ENCODE measurements at places on chromosomes 3 and 15.

GRCh38 chr3:47012342-47013230 lies 33.1 kb downstream of the NBEAL2 start:
- DNase-seq, result no peak

DNA sequence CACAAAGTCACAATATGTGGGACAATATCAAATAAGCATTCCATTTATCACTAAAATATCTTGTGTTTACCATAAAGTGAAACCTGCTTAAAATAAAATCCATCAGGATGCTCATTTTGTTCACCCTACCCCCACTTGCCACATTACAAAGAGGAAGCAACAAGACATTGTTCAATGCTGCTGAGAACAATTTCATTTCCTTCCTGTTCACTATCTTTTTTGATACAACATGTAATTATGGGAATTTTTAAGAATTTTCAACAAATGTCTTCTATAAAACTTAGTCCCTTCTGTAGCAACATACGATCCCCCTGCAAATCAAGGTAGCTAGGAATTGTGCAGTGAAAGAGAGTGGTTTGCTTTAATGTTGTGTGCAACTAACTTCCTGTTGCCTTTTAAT lies 34.9 kb upstream of the GPR160 start:
- DNase-seq, result no peak

DNA sequence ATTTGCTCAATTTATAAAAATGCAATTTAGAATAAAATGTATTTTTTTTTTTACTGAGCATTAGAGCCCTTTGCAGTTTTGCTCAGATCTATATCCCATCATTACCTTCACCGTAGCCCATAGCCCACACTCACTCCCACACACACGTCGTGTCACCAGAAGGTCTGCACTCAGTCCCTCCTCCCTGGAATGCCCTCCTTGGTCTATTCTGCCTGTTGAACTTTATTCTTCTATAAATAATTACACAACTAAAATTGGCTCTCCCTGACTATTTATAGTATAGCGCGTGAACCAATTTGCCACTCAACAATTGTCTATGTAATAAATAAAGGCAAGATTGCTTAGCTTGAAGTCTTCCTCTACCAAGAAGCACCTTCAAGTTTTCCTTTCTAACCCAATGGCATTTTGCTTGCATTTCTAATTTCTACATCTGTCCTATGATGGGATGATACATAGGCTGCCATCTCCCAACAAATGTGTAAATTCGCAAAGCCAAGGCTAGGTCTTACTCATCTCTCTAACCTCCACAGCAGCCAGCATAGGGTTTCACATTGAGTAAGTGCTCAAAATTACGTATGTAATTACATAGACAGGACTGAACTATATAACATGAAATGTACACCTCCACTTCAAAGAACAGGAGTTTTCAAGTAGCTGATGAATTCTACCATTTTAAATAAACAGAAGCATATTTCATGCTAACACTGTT lies 172.0 kb upstream of the HES1 start:
- no peak for DNase-seq

- no peak for DNase-seq
Observed at GRCh38 chr15:91435113-91435512, 335.1 kb downstream of the SV2B start.

DNA sequence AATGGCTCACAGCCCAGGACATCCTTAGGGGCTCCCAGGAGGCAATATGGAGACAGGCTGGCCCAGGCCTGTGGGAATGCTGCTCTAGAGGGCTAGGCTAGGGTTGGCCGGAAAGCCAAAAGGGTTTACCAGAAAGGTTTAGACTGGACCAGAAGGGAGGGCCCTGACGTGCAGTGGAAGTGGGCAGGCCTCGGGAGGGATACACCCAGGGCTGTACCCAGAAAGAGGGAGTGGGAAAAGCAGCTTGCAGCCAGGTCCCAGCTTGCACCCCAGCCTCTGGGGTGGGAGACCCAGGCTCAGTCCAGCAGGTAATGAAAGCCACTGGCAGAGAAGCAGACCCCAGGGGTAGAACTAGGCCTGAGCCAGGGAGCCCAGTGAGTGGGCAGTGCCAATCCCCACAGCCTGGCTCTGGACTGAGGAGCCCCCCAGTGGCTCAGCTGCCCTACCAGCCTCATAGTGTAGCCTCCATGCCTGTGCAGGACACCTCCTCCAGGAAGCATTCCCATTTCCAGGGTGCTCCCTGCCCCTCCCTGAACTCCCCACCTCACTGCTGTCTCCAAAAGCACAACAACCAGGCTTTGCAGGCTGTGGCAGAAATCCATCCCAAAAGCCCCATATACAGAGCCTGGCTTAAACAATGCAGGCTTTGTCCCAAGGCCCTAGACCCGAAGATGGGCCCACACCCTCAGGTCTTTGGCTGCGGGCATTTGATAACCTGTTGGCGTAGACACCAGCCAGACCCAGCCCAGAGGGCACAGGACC lies 3.5 kb downstream of the GORASP1 start:
- DNase-seq, result no peak

DNA sequence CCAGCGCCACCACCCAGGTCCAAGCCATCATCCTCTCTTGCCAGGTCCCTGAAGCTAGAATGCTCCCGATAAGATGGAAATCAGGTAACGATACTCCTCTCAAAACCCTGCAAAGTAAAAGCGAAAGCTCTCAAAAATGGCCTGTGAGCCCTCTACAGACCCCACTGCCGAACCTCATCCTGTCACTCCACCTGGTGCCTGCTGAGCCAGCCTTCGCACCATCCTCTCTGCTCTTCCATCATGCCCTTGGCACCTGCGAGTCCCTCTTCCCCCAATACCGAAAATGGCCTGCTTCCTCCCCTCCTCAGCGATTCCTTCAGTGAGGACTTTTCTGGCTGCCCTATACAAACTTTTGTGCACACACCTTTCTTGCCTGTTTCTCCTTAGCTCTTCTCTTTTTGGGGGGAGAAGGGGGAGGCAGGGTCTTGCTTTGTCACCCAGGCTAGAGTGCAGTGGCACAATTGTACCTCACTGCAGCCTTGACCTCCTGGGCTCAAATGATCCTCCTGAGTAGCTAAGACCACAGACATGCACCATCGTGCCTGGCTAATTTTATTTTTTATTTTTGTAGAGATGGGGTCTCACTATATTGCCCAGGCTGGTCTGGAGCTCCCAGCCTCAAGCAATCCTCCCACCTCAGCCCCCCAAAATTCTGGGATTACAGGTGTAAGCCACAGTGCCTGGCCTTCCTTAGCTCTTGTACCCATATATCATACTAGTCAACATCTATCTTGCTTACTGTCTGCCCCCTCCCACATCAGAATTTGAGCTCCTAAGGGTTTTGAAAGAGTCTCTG lies 3.0 kb downstream of the IDH2 start:
- DNase-seq, result no peak

DNA sequence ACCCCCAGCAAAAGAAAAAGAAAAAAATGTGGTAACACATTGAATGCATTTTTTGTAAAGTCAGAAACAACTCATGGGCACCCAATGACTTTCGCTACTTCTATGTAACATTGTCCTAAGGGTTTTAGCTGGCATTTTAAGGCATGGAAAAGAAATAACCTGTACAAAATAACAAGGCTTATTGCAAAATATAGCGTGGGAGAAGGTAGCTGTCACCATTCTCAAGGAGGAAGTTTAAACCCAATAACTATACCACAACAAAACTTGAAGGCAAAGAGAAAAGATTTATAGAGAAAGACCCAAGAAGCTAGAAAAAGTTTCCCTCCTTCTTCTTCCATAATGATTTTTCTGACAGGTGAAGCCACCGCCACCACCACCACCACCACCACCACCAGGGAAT lies 55.7 kb upstream of the ACP3 start:
- no peak for DNase-seq

GRCh38 chr3:43729707-43730414 lies 39.1 kb downstream of the ABHD5 start:
- DNase-seq, result no peak

GRCh38 chr3:39707314-39707909 lies 102.0 kb upstream of the MYRIP start:
- no peak for DNase-seq

- no peak for DNase-seq
Observed at GRCh38 chr3:167160781-167161180, 219.3 kb downstream of the ZBBX start.
